ENCODE measurements at places on chromosomes 2 and 18.

- DNase-seq = no peak
Observed at GRCh38 chr18:74899554-74899953, 301.9 kb downstream of the ZNF407 start.

- no peak for DNase-seq
Observed at GRCh38 chr2:224997802-224998201, 44.5 kb downstream of the DOCK10 start.

- no peak for DNase-seq
Observed at GRCh38 chr18:45660746-45661145, 45.5 kb downstream of the SLC14A2 start.

DNA sequence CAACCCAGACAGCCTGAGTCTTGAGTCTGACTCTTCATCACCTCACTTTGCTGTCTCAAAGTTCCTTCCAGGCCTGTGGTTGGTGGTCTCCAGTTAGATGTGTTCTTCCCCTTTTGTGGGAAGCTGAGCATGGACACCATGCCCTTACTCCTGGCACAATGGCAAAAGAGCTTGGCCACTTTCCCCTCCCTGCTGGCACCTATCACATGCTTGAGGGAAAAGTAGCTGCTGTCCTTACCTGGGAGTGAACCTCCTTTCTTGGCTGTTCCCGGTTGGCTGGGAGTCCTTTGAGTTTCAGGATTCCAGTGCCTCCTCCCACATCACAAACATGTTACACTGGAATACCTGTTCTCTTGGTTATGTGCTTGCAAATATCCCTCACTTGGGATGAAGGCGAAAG is 97.8 kb downstream of the GATA6 start:
- DNase-seq = no peak

DNA sequence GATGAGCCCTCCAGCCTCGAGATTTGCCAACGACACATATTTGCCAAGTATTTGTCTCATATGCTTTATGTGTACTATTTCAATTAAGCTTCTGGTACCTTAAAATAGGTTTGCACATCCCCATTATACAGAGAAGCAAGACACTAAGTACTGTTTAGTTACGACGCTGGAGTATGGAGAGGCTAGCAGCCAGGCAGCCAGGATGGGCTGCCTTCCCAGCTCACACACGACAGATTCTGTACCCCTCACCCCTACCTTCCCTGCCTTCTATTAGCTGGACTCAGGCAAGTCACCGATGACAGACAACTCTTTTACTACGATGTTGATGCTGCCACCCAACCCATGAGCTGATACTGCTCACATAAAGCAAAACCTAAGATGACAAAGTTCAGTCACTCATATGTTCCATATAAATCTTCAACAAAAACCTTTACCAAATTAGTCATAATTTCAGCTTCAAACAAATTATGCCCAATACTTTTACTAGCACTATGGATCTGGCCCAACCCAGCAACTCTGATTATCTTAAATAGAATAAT is 17.0 kb downstream of the PDIA6 start:
- DNase-seq = no peak

- no peak for DNase-seq
Observed at GRCh38 chr2:132978840-132979239, 308.8 kb upstream of the LYPD1 start.

- no peak for DNase-seq
Observed at GRCh38 chr2:43041173-43041591, 185.2 kb downstream of the ZFP36L2 start.

DNA sequence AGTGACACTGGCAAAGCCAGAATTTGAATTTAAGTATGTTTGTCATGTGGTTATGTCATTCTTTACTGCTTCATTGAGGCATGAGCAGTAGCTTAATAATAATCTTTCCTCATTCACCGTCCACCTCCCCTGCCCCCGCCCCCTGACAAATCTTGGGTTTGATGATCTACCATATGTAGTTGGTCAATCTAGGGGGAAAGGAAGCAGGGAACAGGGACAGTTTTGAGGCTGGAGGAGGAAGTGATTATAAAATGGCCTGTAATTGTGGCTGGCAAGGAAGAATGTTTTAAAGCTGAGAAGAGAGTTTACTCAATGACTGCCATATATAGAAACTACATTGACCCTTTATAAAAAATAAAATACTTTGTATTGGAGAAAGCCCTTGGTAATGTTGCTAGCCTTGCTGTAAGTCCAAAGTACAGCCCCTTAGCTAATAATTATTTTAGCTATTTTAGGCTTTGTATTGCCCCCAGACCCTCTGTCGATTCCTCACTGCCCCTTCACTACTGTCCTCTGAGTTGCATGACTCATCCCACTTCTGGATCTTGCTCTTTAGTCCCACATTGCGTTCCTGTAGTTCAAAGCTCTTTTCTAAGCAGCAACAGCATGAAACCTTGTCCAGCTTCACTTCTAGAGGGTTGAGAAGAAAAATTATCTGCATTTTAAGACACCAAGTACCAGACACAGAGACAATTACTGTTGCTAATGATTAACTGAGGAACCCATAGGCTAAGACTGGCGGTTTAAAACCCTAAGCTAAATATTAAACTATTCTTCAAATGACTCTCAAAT is 38.4 kb downstream of the PELI1 start:
- no peak for DNase-seq

- DNase-seq = no peak
Observed at GRCh38 chr18:44556296-44556695, 124.4 kb upstream of the SETBP1 start.

- DNase-seq = no peak
Observed at GRCh38 chr18:79915161-79916127, 36.0 kb downstream of the SLC66A2 start.

DNA sequence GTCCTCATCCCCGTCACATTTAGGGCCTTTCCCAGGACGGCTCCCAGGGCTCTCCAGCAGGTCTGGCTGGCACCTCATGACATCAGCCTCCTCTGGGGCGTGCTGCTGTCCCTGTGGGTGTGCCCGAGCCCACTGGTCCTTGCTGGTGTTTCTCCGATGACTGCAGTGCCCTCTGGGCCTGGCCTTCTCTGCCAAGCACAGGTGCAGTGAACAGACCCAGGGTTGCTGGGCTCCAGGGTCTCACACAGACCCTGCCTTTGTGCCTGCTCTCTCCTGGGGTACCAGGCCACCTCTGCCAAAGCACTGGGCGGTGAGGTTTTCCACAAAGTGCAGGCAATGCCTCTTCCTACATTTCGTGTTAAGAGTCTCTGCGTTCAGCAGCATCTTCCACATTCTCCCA is 246.1 kb downstream of the ACKR3 start:
- DNase-seq = no peak

DNA sequence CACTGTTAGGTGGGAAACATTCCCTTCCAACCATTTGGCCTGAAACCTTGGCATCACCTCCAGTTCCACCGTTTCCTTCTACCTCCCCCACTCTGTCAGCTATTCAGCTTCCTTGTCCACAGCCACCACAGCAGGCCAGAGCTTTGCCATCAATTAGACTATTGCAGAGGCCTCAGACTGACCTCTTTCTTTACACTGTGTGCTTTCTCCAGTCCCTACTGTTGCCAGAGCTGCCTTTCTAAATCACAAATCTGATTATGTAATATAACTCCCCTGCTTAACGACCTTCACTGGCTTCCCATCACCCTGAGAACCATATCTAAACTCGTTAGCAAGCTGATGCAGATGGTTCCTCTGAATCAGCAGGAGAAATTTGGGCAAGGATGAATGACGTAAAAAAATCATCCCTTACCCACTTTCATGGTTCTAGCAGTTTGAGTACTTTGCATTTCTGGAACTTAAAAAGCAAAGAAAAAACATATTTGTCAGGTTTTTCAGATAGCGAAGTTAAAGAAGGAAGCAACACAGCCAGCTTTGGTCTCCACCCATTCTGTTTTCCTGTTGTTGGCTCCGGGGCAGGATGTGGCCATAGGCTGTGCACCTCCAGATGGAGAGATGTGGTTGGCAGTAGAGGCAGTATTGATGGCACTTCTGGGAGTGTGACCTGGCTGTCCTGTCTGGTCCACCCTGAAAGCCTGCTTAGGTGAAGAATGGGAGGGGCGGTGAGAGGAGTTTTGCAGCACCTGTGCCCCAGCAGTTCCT is 422.1 kb downstream of the PARD3B start:
- no peak for DNase-seq

GRCh38 chr2:166862468-166863132 is 25.7 kb upstream of the XIRP2 start:
- no peak for DNase-seq

GRCh38 chr18:46296656-46297055 is 192.5 kb downstream of the HAUS1 start:
- DNase-seq = no peak

DNA sequence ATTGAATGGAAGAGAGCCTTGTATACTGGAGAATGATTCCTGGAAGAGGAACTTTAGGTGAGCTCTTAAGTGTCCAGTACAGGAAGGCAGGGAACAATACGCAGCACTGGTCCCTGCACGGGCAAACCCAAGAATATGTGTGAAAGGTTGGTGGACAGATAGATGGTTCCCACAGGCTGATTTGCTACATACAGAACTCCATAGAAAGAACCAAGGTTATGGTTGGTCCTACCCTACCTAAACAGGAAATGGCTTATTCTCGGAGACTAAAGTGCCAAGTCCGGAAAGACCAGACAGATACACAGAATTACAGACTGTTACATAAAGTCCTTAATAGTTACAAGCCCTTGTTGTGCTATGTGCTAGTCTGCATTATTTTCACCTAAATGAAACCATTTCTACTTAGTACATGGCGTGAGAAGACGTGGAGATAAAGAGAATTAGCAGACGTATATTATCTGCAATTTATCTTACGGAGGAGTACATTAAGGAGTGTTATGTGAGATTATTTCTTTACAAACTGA is 1.2 kb downstream of the REV1 start:
- no peak for DNase-seq

GRCh38 chr2:230759481-230760167 is 47.0 kb downstream of the CAB39 start:
- DNase-seq = no peak

GRCh38 chr2:165105926-165106325 is 97.9 kb downstream of the SCN3A start:
- DNase-seq = no peak

GRCh38 chr2:182081602-182082260 is 96.1 kb downstream of the PPP1R1C start:
- no peak for DNase-seq

DNA sequence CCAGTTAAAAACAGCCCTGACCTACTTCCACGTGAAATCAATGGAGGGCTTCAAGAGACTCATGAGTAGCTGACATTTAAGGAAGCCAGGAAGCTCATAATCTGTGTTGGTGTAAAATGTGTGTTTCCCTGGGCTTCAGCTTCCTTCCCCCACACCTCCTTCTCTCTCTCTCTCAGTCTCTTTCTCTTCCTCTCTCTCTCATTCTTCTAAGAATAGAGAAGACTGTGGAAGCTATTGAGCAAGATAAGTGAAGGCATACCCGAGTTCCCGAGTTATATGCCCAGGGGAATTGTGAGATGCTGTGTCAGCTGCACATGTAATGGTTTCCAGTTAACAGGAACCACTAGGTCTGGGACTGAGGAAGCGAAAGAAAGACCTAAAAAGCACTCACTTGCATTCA is 199.4 kb downstream of the NYAP2 start:
- DNase-seq = peak; percentile 18

GRCh38 chr2:8456151-8457091 is 225.4 kb upstream of the ID2 start:
- DNase-seq = no peak

GRCh38 chr18:45015788-45016128 is 335.1 kb downstream of the SETBP1 start:
- DNase-seq = no peak

GRCh38 chr18:59446012-59446411 is 86.9 kb upstream of the LMAN1 start:
- no peak for DNase-seq

DNA sequence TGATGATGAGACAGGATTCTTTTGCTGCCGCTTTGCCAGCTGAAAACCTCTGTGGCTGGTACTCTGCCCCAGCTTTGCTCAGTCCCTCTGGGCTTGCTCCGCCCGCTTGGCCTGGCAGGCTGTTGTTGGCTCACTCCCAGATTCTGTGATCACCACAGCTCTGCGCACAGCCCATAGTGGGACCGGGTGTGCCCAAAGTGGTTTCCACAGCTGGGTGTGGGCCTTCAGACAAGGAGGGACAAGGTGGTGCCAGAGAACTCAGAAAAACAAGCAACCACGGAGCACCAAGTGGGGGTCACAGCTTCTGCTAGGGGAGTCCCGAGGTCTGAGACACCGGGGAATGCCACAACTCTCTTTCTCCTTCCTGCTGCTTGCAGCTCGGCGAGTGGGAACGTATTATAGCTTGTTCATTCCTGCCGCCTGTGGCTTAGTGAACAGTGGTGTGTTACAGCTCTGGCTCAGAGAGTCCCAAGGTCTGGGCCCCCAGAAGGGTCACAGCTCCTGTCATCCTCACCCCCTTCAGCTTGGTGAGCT is 9.2 kb upstream of the KYNU start:
- DNase-seq = no peak

DNA sequence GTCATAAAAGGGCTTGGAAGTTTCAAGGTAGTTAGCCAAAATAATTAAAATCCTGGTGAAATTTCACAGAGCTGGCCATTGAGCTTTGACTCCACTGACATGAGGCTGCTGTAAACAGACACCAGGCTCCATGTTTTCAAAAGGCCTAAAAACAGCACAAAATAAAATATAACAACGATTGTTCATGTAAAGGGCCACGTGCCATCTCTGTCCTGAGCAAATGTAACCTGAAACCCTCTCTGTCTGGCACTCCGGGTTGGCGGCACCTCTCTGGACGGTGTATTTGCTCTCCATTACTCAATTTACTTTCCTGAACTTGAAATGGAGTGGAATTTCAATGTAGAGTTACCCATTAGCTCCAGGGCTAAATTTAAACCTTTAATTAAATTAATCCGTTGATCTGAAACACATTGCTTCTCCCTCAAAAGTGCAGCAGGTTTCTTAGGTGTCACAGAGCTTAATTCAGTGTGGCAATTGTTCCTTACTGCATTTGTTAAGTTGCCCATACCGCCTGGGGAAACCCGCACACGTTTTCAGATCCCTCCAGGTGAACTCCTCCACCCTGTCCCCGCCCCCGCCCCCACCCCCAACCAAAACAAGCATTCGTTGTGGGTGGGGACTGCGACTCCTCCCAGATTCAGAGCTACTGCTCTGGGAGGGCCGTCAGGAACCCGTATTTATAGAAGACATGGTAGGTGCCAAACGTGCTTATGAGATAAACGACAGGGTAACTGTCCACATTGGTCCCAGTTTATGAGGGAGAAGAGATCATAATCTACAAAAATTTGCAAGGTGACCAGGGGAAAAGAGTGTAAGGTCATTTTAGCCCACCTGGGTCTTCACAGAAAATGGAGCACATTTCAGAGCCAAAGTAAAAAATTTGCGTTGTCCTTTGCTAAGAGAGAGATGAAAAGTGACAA is 1.2 kb upstream of the CABLES1 start:
- DNase-seq = no peak

DNA sequence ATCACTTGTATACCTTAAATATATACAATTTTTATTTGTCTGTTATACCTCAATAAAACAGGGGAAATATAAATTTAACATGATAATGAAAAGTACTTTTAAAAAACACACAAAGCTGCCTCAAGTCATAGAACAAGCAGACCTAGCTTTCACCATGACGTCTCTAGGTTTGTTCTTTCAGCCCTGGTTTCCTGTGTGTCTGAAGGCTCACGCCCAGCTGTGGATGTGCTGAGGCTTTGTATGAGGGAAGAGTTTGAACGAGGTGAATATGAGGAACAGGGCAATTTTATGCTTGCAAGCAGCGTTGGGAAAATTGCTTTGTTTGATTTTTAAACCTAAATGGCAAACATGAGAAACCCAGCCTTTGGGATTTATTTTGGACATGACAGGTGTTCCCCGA is 15.3 kb downstream of the SH3RF3 start:
- no peak for DNase-seq

Measured in non-pigmented ciliary epithelial cell (primary cell).